ENCODE measurements at places on chromosomes 4 and X.
A peak's percentile ranks its signal among the peaks of the same experiment; 100 is the strongest.

- DNase-seq = no peak
These were observed 1021.1 kb downstream of the STIM2 start for GRCh38 chr4:27881705-27882104.

- DNase-seq = peak; percentile 57
These were observed 26.9 kb downstream of the ASB9 start for GRCh38 chrX:15242899-15243555.

DNA sequence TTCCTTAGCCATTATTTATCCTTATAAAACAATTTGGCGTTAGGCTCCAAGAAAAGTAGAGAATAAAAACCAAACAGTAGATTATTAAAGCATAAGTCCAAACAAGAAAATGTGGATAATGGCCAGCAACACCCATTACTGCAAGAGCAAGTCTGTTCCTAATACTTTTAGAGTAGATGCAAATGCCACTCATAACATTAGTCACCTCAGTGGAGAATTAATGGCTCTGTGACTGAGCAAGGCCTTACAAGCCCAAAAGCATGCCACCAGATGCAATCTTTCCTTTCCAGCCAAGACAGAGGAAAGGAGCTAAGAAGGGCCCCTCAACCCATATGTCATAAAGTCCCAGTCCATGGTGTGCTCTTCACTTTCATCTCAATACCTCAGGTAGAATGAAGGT lies 373.8 kb downstream of the OPHN1 start:
- no peak for DNase-seq

DNA sequence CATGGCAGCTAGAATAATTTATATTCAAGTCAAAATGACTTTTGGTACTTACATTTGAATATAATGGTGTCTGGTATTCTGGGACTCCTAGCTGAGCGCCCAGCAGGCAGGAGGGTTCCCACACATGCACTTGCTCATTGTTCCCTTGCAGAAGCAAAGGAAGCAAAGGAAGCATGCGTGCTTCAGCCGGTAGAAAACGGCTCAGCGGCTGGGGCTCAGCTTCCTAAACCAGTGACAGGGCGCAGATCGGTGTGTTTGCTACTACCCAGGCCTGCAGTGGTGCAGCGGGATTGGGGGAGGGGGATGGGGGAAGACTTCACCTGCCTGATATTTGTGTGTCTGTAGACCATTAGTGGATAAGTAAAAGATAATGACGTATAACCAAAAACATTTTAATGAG lies 978.3 kb upstream of the TENM3 start:
- no peak for DNase-seq

DNA sequence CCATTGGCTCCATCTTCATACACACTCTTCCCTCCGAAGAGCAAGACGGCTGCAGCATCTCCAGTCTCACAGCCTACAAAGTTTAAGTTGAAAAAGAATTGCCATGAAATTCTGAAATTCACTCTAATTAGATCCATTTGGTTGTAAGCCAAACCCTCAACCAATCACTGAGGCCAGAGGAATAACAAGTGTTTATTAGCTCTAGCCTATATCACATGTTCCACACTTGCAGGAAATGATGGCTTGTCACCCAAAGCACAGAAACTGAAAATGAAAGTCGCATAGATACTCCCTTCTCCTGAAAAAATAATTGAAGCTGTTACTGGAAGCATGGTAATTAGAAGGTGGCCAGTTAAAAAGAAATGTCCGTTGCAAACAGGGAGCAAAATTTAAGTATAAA lies 1071.8 kb downstream of the CCSER1 start:
- peak; percentile 41 for DNase-seq

GRCh38 chr4:96227515-96227914 lies 387.6 kb downstream of the PDHA2 start:
- DNase-seq = no peak

DNA sequence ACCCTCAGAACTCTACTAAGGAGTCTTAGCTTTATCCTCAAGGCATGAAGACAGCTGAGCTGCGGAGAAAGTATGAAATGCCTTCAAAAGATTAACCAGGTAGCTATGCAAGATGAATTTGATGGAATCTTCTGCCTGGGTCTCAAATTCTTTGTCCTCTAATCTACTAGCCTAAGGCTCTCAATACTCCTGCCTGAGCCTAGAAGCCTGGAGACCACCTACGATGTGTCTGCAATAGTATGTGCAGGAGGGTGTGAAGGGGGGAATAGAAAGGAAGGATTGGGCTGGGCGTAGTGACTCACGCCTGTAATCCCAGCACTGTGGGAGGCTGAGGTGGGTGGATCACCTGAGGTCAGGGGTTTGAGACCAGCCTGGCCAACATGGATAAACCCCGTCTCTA lies 178.2 kb upstream of the GPC4 start:
- no peak for DNase-seq

DNA sequence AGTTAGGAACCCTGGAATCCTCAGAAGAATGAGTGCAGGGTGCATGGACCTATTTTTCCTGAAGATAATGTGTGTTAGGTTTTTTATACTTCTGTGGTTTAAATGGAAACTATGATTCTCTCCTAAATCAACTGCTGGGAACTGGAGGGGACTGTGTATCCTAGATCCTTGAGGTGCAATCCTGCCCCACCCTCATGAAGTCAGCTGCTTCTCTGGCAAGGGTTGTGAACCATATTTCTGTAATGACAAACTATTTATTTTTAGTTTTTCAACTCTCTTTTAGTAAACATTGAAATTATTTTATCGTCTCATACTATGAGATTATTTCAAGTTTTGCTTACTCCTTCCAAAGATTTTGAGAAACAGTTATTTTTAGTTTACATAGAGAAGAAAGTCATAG lies 25.8 kb upstream of the VEGFC start:
- no peak for DNase-seq

- no peak for DNase-seq
These were observed 54.8 kb downstream of the NSUN7 start for GRCh38 chr4:40804598-40804997.

- no peak for DNase-seq
These were observed 3.8 kb upstream of the MMGT1 start for GRCh38 chrX:135977611-135978010.

DNA sequence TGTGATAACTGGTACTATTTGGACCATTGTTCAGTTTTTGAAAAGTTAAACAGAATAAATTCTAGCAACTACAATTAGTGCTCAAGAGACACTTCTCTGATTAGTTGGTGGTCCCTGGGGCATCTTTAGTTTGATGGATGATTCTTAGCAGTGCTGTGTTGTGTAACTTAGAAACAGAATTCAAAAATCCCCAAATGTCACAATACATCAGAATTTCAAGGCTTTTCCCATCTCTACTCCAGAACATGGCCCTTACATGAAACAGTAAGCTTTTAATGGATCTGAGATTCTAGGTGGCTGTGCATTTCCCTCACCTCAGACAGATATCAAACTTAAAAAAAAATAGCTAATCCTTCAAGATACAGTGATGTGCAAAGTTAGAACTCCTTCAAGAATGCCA lies 104.4 kb upstream of the CXCL13 start:
- no peak for DNase-seq

DNA sequence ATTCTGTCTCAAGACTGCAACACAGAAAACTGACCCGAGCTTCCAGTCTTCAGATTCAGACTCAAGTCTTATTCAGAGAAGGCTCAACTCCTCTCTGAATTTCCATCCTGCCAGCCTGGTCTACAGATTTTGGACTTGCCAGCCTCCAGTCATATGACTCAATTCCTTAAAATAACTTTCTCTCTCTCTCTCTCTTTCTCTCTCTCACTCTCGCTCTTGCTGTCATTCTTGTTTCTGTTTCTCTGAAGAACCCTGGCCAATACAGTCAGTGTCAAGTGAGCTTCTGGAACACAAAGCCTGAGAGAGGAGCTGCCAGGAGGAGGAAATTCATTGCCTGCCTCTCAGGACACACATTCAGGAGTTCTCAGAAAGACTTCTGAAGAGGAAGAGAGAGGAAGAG lies 154.9 kb downstream of the PARM1 start:
- no peak for DNase-seq

GRCh38 chrX:56503941-56504673 lies 59.3 kb upstream of the UBQLN2 start:
- no peak for DNase-seq

GRCh38 chr4:184897895-184898294 lies 72.1 kb upstream of the ACSL1 start:
- DNase-seq = no peak

GRCh38 chr4:637536-638280 lies 12.3 kb downstream of the PDE6B start:
- DNase-seq = no peak

GRCh38 chr4:82728301-82728700 lies 70.3 kb downstream of the SCD5 start:
- DNase-seq = no peak

GRCh38 chr4:8181119-8181518 lies 18.0 kb upstream of the SH3TC1 start:
- no peak for DNase-seq

DNA sequence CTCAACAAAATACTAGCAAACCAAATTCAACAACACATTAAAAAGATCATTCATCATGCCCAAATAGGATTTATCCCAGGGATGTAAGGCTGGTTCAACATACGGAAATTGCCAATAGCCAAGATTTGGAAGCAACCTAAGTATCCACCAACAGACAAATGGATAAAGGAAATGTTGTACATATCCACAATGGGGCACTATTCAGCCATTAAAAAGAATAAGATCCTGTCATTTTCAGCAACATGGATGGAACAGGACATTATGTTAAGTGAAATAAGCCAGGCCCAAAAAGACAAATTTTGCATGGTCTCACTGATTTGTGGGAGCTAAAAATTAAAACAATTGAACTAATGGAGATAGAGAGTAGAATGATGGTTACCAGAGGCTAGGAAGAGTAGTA lies 82.0 kb upstream of the FAM241A start:
- peak; percentile 17 for DNase-seq
